ENCODE measurements at places on chromosomes 2 and 18.

DNA sequence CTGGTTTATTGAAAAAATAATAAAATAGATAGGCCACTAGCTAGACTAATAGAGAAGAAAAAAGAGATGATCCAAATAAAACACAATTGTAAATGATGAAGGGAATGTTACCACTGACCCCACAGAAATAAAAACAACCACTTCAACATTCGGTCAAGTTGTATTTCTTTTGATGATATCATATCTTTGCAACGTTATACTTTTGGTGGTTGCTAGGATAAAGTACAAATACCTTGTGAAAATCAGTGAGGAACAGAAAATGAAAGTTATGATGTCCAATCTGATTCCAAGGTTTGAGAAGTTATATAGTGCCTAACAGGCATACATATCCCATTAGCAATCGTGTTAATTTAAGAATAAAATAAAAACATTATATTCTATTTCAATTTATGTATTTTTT, 6.6 kb upstream of the ASNSD1 start:
- DNase-seq = no peak

DNA sequence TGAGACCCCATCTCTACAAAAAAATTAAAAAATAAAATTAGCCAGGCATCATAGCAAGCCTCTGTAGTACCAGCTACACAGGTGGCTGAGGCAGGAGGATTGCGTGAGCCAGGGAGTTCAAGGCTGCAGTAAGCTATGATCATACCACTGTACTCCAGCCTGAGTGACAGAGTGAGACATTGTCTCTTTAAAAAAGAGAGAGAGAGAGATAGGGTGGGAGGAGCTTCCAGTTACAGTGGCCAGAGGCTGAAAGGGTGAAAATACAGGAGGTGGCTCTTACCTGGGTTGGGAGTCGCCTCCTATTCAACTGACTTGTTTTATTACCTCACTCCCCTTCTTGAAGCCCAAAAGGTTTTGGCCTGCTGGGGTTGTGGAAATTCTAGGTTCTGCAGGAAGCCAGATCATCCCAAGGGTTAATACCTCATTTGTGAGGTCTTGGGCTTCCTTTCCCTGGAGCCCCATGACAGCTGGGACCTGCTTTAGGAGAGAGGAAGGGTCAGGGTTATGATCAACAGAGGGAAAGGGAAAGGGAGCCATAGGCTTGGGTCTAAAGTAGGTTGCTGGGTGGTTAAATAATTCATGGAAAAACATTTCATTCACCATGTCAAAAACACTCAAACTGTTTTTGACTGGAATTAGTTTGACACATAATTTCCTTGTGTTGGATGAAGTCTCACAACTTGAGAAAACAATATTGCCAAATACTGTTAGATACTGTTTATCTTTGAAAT, 17.4 kb downstream of the DYNC2LI1 start:
- DNase-seq = no peak

DNA sequence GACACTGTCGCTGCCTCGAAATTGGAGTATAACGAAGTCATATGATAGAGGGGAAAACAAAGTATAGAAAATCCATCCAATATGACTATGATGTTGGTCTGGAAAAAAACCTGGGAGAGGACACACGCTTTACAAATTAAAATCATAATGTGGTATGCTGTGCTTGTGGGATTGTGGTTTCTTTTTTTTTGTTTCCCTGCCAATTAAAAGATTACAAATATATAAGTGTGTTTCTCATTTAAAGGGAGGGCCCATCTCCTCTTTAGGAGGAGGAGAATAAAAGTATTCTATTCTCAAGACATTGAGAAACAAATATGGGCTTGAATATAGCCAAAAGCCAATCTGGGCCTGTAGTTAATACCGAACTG, 86.6 kb downstream of the EPHA4 start:
- DNase-seq = no peak

- no peak for DNase-seq
These were observed 606.3 kb downstream of the METTL4 start for GRCh38 chr18:1965016-1965415.

DNA sequence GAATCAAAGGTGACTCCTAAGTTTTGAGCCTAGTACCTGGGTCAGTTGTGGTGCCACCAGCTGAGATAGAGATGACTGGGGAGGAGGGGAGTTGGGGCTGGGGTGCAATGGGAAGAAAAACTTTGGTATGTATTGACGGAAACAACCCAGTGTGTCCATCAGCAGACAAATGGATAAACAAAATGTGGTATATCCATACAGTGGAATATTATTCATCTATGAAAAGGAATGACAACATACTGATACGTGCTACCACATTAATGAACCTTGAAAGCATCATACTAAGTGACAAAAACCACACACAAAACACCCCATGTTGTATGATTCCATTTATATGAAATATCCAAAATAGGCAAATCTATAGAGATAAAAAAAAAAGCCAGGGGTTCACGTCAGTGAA, 41.1 kb upstream of the GPR155 start:
- no peak for DNase-seq

DNA sequence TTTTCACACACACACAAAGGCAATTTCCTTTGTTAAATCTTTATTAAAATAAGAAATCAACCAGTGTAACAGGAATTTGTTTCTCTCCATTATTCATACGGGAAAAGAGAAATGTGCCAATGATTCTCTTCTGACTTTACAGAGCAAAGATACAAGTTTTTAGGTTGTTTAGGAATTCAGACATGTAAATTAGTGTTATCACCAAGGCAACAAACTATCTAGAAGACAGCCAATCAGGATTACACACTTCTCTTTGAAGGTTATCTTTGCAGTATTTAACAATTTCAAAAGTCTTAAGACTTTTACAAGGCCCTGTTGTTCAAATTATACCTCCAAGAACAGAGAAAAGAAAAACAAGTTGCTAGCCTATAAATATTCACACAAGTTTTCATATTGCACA, 14.5 kb downstream of the CD302 start:
- DNase-seq = no peak

All from cerebellar nuclear complex (tissue), 1 donor.